ENCODE measurements at places on chromosomes 11 and 22.
A peak's percentile ranks its signal among the peaks of the same experiment; 100 is the strongest.

DNA sequence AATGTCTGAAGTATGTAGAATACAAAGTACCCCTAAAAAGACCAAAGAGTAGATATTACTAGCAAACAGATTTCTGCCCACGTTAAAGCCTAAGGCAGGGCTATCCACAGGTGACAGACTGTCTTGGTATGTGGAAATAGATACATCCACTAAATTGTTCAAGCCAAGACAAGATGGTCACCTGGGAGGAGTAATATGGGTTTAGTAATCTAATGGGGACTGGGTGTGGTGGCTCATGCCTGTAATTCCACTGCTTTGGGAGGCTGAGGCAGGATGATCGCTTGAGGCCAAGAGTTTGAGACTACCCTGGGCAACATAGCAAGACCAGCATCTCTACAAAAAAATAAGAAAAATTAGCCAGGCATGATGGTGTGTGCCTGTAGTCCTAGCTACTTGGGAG lies 7.5 kb downstream of the SGSM3 start:
- DNase-seq = no peak

DNA sequence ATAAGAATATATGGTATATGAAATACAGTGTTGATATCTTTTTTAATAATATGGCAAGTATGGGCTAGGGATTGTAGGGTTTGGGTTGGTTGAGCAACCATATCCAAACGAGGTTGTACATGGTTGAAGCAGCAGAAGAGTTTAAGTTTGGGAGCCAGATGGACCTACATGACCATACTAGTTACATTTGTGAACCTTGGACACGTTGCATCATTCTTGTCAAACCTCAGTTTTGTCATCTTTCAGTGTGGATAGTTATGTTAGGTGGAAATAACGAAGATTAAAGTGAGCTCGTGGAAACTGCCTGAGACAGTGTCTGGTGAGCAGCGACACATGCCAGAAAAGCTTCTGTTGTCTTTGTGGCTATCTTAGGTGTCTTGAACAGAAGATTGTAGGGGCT lies 307.1 kb upstream of the KIRREL3 start:
- DNase-seq = no peak

DNA sequence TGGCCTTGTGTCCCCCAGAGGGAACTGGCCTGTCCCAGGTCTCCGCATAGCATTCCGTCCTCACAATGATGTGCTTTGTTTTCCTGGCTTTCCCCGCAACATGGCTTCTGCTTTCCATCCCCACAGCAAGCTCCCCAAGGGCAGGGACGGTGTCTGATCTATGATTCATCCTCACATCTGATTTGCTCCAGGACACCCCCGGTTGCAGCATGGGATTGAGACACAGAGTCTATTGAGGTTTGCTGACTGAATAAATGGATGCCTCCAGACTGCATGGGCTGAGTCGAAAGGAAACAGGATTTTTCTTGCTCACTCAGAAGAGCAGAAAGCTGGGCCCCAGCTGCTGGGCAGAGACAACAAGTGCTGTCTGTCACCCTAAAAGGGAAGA lies 40.2 kb downstream of the LMO1 start:
- no peak for DNase-seq

- no peak for DNase-seq
Observed at GRCh38 chr11:24496386-24496735, 492 bp upstream of the LUZP2 start.

- DNase-seq = no peak
Observed at GRCh38 chr11:33608386-33608785, 92.2 kb downstream of the C11orf91 start.

- no peak for DNase-seq
Observed at GRCh38 chr11:12809864-12810567, 135.8 kb downstream of the TEAD1 start.

- DNase-seq = no peak
Observed at GRCh38 chr11:72617080-72617762, 57.0 kb downstream of the PDE2A start.

DNA sequence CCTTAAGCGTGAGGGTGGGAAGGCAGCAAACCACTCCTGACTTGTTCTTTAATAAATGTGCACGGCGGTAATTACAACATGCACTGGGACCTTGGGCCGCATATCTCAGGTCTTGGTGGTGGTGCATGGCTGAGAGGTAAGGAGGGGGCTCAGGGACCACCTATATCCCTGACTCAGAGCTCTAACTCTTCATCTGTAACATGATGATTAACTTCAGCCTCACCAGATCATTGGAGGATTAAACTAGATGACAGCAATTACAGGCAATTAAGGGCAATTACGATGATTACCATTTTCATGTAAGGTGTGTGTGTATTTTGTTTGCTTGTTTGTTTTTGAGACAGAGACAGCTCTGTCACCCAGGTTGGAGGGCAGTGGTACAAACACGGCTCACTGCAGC lies 45.0 kb downstream of the FBLN1 start:
- no peak for DNase-seq

- no peak for DNase-seq
Observed at GRCh38 chr11:7637447-7638157, 35.7 kb downstream of the CYB5R2 start.

DNA sequence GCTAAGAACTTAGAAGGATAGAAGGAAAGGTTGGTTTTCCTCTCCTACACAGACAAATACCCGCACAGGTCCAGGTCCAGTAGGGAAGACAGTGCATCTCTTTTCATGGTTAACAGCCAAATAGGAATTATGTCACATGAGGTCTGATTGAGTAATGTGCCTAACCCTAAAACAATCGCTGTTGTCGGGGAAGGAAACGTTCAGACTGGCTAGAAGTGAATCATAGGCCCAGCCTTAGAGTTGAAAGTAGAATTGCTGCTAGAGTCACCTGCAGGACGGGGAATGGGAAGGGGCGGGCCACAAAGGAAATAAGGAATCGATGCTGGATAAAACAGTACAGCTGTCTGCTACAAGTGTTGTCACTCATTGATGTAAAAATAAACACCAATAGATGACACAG lies 12.4 kb upstream of the HTATIP2 start:
- DNase-seq = no peak

DNA sequence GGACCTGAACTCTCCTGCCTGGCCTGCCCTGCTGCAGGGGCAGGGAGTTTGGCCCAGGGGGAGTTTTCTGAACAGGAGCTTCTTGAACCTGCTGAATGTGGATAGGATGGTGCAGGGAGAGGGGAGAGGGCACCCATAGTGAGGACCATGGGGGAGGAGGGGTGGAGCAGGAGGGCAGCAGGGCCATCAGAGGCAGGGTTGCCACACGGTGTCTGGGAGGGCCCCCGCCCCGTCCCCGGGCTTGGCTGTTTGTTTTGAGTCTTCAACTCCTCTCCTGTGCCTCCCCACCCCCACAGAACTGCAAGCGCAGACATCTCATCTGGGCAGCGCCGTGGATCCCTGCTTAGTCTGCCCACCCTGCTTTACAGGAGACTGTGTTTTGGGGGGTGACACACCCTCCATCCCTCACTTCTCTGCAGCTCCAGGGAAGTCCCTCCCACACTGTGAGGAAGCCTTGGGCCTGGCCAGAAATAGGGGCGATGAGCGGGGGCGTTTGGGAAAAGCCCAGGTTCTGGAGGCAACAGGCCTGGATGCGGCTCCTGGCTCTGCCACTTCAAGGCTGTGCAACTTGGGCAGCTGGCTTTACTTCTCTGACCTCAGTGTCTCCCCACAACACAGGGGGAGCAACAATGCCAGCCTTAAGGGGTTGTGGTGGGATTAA lies 14.4 kb downstream of the NFAM1 start:
- no peak for DNase-seq

DNA sequence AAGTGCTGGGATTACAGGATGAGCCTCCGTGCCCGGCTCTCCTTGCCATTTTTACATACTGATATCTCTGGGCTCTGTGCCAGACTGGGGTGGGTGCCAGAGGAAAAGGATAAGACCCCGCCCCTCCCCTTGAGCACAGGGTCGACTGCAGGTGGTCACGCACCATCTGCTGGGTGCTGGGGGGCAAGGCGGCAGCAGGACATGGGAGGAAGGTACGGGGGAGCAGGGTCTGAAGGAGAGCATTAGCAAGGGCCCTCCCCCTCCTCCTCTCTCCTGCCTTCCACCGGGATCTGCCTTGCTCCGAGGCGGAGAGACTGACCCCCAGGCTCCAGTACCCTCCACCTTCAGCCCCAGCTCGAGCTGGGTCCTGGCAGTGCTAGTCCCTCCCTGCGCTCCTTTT lies 9.7 kb upstream of the PGA3 start:
- no peak for DNase-seq

DNA sequence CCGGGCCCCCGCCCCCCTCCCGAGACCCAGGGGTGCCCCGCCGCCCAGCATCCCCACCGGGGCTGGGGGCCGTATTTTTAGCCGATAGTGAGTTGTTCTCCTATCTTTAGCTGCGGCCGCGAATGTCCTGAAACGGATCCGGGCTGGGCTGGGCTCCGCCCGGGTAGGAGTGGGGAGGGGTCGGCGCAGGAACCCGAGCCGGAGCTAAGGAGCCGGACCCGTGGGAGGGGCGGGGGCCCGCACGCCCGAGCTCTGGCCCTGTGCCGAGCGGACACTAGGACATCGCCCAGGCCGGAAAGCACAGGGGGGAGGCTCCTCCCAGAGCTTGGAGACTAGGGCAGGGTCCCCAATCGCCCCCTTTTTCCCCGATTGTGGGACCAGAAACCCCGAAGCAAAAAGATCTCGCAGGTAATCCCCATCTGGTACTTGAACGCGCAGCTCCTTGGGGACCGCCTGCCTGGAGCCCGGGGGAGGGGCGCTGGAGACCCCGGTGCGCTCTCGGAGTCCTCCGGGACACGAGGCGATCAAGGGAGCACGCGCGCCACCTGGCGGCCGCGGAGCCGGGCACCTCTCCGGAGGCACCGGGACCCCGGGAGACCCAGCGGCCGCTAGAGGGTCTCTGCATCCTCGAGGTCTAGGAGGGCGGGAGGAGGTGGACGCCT lies 669 bp downstream of the CDC42EP2 start:
- peak; percentile 85 for DNase-seq

GRCh38 chr11:121767433-121767832 lies 314.7 kb upstream of the SORL1-AS1 start:
- no peak for DNase-seq

GRCh38 chr11:46238078-46238966 lies 39.1 kb upstream of the CREB3L1 start:
- DNase-seq = peak; percentile 43

DNA sequence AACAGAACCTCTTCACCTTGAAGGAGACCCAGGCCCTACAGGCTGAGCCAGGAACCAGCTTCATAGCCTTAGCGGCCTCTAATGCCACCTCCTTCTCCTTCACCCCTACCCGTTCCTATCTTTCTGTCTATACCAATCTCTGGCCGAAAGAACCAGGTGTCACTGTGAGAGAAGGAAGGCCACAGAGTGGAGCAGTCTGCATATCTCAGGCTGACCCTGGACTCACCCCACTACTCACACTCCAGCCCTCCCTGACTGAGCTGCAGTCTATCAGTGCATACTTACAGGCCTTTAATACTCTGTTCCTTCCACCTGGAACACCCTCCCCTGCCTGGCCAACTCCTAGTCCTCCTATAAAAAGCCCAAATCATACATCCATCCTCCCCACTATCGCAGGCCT lies 32.7 kb downstream of the ARAP1 start:
- no peak for DNase-seq

- DNase-seq = no peak
Observed at GRCh38 chr11:92536883-92537282, 312.3 kb downstream of the FAT3 start.

- DNase-seq = peak; percentile 73
Observed at GRCh38 chr11:64652586-64653387, 61.8 kb downstream of the SLC22A12 start.

- DNase-seq = no peak
Observed at GRCh38 chr11:32029721-32030120, 61.2 kb upstream of the RCN1 start.

GRCh38 chr22:40826984-40827741 lies 8.0 kb upstream of the SLC25A17 start:
- no peak for DNase-seq

GRCh38 chr11:117337076-117337475 lies 9.4 kb downstream of the CEP164 start:
- no peak for DNase-seq

DNA sequence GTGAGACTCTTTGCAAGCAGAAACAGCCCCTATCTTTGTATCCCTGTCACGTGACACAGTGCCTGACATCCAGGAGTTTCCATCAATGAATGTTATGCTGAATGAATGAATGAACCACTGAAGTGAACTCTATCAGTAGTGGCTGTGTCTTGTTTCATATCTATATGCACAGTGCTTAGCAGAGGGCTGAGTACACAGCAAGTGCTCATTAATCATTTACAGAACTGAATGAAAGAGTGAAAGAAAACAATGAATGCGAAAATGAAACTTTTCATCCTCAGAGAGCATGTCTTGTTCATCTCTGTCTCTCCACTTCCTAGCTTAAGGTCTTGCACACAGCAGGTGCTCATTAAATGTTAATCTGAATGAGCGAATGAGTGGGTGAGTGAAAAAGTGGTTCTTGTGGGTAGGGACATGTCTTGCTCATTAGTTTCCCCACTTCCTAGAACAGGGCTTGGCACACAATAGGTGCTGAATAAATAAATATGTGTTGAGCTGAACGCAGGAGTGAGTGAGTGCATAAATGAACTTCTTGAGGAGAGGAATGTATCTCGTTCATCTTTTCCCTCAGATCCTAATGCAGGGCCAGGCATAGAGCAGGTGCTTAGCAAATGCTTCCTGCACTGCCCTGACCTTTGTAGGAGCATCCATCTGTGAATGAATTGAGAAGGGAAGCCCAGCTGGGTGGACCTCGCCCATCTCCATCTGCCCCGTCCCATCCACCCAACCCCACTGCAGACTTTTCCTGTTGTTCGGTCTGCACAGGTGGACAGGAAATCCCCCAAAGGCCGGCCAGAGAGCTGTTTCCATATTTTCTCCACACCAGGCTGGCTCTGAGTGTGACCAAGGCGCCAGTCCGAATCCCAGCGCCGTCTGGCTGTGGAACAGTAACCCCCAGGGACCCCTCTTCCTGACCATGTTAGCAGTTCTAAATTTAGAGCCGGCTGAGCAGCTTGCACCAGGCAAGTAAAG lies 113.4 kb upstream of the CRYBB3 start:
- no peak for DNase-seq

GRCh38 chr11:64717268-64717578 lies 5.8 kb downstream of the NRXN2 start:
- DNase-seq = no peak

- DNase-seq = no peak
Observed at GRCh38 chr11:77580712-77581337, 8.9 kb upstream of the AQP11 start.

DNA sequence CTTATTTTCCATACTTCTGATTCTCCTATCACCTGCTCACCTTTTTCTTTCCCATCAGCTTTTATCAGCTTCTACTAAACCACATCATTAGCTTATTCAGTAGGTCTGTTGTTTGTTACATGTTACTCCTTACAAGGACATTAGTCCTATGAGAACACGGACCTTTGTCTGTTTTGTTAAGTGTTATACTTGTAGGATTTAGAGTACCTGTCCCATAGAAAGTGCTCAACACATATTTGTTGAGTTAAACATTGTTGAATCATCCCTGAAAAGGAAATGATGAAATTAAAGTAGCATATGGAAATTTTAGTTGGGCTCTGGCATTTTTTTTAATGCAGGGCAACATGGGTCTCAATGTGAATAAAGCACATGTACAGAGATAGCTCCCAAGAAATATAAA lies 222.1 kb upstream of the CARD18 start:
- DNase-seq = no peak

- no peak for DNase-seq
Observed at GRCh38 chr11:22711071-22711770, 44.8 kb downstream of the GAS2 start.

GRCh38 chr11:130522284-130522961 lies 74.0 kb downstream of the ADAMTS15 start:
- no peak for DNase-seq

GRCh38 chr11:64008914-64009633 lies 22.8 kb downstream of the OTUB1 start:
- DNase-seq = no peak

All from stimulated activated CD4-positive, alpha-beta T cell treated with anti-CD3 and anti-CD28 coated beads, Interleukin-1b, Interleukin-23, amount 100 ng/mL, for 4 hours (primary cell).